Left renal pelvis (tissue), 4 donors: ENCODE measurements at places on chromosomes 1 and 21. TPM values are rescaled to one million over a fixed set of nuclear protein-coding genes. Genes with fewer than 3 reads are reported as not detected.

Gene KDF1
- 8.7 TPM for polyA plus RNA-seq

Gene KRTAP21-2
- polyA plus RNA-seq, result not detected

Gene AGT
- 14.2 TPM for polyA plus RNA-seq

Gene NUP133
- polyA plus RNA-seq, result 46.9 TPM
